ENCODE measurements at places on chromosomes 1 and 21.

DNA sequence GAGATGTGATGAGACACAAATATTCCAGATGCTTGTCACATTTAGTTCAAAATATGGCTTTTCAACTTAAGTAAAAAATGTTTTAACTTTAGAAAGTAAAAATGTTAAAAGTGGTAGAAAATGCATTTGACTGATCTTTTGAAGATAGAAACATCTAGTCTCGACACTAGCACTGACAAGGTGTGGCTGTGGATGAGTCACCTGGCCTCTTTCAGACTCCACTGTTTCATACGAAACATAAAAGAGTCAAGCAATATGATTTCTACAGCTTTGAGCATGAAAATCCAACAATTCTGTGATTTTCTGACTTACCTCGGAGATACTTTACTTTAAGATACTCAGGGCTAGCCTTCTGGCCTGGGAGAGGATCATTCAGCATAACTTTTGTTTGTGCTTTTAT is 47.7 kb downstream of the TTC13 start:
- no peak for DNase-seq

DNA sequence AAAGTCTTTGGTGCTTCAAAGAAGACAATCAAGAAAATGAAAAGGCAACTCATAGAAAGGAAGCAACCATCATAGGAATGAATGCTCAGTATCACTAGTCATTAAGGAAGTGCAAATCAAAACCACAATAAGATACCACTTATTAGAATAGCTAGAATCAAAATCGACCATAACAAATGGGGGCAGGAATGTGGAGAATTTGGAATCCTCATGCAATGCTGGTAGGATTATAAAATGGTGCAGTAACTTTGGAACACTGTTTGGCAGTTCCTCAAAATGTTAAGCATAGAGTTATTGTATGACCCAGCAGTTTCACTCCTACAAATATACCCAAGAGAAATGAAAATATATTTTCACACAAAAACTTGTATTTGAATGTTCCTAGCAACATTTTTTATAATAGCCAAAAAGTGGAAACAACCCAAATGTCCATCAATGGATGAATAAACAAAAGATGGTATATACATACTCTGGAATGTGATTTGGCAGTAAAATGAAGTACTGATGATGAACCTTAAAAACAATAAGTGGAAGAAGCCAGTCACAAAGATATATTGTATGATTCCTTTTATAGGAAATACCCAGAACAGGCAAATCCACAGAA is 105.6 kb downstream of the MIS18A start:
- DNase-seq: no peak

- DNase-seq: no peak
Measured at GRCh38 chr1:61926597-61926996, 184.3 kb downstream of the PATJ start.

DNA sequence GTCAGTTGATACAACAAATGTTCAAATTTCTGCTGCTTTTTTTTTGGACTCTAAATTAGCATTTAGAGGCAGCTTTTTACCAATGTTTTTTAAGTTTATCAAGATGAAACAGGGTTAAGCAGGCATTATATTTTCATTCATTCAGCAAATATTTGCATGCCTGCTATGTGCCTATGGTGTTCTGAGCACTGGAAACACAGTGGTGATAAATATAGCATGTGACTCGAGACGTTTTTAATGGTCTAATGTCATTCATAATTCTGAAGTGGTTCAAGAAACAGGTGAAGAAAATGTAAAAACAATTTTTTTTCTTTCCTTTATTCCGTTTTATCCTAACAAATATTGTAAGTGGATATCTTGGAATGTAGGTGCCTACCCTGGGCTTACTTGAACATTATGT is 26.8 kb downstream of the NEK7 start:
- DNase-seq: no peak

GRCh38 chr1:14713077-14713476 is 114.6 kb downstream of the KAZN start:
- DNase-seq: no peak

- no peak for DNase-seq
Measured at GRCh38 chr1:181712711-181713110, 229.4 kb downstream of the CACNA1E start.

All from EL (cell line).